ENCODE measurements at places on chromosomes 2 and 18.

DNA sequence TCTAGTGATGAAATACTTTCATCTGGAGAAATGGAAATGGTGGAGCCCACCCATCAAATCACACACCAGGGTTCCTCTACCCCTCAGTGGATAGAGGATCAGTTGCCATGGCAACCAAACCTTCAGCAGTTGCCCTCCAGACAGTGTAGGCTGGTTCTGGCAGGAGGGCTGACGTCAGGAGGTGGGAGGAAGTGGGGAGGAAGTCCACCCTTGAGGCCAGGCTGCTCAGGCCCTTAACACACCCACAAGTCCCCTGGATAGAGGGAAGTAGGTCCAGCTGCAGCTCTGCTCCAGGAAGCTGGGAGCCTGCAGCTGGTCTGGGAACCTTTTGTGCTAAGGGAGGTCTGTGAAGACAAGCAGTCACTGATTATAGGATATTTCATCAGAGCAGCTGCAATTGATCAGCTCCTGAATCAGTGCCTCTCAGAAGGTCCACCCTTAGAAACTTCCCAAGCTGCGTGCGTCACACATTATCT lies 186.6 kb downstream of the MTX2 start:
- no peak for DNase-seq

GRCh38 chr18:9177031-9177430 lies 40.5 kb downstream of the ANKRD12 start:
- DNase-seq = no peak

DNA sequence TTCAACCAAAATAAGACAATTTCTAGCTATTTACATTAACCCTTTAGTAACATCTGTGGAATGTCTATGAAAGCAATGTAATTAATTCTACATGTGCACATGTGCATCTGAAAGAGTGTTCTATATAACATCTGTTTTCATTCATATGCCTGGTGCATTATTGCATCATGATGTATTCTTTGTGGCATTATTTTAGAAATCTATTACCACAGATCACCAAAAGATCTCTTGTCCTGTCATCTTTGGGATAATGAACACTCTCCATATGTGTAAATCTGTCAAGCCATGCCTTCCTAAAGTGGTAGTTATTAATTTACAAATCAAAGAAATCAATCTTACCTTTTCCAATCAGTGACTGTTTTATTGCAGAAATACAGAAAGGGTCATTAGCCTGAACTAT lies 86.9 kb downstream of the TRIB2 start:
- DNase-seq = no peak

GRCh38 chr2:186309901-186310300 lies 176.2 kb upstream of the ZC3H15 start:
- DNase-seq = no peak

GRCh38 chr18:64264171-64264570 lies 115.3 kb upstream of the LINC00305 start:
- no peak for DNase-seq

DNA sequence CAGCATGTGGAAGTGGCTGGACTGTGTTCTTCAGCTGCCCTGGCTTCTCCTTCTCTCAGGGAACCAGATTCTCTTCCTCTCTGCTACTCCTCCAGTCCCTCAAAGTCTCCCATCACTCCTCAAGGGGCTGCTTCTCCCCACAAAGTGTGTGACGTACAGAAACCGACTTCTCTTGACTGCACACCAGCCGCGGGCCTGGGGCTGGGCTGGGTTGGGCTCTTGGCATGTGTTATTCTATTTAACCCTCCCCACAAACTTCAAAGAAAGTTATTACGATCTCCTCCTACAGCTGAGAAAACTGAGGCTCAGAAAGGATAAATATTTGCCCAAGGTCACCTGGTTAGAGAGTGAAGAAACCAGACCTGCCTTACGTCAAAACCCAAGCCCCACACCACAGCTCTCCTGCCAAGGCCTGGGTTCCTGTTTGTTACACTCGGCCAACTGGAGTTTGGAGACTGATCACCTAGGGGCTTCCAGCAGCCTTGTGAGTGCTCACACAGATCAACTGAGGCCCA lies 269.0 kb downstream of the TFCP2L1 start:
- no peak for DNase-seq

- no peak for DNase-seq
Observed at GRCh38 chr2:71004857-71005256, 10.2 kb upstream of the TEX261 start.

DNA sequence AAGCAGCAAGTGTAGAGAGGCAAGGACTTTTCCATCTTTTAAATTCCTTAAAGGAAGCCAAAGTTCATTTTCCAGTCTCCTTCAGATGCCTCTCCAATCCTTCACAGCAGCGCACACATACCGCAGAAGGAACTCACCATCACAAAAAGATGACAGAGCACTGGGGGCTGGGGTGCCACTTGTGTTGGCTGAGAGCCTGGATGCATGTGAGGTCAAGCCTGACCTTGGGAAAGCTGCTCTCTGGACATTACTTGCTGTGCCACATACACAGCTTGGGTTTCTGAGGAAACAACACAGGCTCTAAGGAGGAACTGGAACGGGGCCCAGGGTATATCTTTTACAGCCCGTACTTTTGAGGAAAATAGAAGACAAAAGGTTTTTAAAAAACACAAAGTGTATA lies 364.3 kb upstream of the MEX3C start:
- DNase-seq = no peak

DNA sequence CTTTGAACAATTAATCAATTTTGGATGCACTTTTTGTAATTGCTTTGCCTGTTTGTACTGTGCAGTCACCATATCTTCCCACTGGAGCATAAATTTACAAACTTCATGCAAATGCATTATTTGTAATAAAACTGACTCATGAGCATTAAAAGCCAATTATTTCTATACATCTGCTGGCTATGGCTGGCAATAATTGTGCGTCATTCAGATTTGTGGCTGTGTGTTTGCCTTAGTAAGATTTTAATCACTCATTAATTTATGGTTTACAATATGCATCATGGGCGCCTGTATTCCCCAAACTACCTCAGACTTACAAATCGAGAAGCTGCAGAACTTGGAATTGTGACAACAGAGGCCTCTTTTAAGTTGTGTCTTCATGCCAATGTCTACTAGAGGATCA lies 132.4 kb upstream of the TRIB2 start:
- DNase-seq = no peak

- DNase-seq = no peak
Observed at GRCh38 chr2:190999058-190999457, 14.9 kb downstream of the STAT1 start.

- no peak for DNase-seq
Observed at GRCh38 chr18:12879840-12880540, 4.0 kb downstream of the PTPN2 start.

- no peak for DNase-seq
Observed at GRCh38 chr18:10033016-10033399, 119.2 kb downstream of the VAPA start.

DNA sequence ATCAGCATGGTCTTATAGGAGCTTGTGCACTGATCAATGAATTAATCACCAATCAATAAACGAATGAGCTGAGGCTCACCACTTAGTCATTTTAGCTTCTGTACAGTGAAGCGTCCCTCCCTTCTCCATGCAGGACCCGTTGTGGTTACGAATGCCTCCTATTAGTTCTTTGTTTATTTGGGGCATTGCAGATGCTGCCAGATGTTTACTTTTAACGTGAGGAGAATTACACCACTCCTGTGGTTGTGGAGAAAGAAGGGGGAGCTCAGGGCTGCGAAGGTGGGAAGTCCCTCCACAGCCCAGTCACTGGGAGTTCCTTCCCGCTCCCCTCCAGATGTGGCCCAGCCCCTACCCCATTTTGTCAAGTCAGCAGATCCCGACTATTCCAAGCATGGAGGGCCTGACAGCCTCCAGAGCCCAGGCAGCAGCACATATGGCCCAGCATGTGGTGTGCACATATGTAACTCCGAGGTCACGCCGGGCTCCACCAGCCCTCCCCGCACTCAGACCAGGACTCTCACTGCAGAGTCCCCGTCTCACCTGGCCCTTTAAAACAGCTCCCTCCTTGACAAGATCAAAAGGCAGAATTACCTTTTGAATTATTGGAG lies 20.9 kb downstream of the PKDCC start:
- DNase-seq = no peak

DNA sequence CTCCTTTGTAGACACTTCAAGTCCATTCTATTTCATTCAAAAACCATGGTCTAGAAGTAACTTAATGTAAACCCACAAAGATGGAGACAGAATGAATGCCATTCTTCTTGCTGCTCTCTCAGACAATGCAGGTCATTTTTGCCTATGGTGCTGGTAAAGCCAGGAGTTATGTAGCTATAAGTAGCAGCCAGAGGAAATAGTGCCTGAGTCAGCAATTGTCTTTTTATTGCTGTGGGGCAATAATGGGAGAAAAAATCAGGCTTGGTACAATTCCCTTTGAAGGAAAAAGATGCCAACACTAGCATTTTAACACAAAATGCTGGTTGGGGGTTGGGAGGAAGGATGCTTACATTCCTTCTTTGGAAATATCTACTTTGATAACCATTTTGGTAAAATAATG lies 43.5 kb downstream of the SCN1A start:
- DNase-seq = no peak

GRCh38 chr2:175834477-175834876 lies 167.6 kb downstream of the LNPK start:
- DNase-seq = no peak

GRCh38 chr2:28956890-28957289 lies 24.2 kb upstream of the TOGARAM2 start:
- DNase-seq = no peak

DNA sequence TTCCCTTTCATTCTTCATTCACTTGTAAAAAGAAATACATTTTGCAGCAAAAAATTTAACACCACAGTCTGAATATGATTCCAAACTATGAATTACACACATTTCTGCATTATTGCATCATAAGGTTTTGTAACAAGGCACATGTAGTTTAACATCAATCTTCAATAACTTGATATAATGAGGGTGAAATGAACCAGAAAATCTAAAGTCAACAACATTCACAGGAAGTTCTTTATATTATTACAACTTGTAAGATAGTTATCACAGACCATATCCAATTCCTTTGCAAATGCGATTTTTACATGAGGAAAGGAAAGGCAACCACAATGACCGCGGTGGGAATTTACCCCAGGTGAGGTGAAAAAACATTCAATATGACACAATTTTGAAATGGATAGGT lies 213.3 kb downstream of the NAPG start:
- no peak for DNase-seq

GRCh38 chr2:128894896-128895295 lies 576.2 kb upstream of the HS6ST1 start:
- no peak for DNase-seq

DNA sequence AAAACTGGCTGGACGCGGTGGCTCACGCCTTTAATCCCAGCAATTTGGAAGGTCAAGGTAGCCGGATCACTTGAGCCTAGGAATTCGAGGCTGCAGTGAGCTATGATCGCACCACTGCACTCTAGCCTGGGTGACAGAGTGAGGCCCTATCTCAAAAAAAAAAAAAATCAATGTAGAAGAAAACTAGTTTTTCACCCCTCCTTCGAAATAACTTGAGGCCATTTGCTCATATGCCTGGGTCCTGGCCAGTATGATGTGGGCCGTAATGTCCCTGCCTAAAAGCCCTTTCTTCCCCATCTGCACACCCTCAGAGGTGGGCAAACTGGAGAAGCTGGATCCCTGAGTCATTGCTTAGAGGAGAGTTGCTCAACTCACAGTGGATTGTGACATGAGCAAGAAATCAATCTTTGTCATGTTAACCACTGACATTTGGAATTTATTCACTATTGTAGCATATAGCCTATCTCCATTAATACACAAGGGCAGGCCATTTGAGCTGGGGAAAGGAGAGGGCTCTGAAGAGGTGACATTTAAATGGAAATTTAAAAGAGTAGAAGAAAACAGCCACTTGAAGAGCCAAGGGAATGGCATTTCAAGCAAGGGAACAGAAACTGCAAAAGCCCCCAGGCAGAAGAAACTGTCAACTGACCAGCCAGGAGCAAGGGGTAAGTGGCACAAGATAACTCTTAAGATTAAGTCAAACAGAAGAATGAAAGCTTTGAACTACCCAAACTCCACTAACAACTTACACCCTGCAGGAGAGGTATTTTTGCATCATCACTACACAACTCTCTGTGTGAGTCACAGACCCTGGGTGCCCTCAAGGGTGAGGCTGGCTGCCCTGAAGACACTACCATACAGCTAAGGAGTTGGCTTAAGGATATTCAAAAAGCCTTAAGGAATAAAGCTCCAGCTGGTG lies 7.6 kb upstream of the METTL21A start:
- no peak for DNase-seq

DNA sequence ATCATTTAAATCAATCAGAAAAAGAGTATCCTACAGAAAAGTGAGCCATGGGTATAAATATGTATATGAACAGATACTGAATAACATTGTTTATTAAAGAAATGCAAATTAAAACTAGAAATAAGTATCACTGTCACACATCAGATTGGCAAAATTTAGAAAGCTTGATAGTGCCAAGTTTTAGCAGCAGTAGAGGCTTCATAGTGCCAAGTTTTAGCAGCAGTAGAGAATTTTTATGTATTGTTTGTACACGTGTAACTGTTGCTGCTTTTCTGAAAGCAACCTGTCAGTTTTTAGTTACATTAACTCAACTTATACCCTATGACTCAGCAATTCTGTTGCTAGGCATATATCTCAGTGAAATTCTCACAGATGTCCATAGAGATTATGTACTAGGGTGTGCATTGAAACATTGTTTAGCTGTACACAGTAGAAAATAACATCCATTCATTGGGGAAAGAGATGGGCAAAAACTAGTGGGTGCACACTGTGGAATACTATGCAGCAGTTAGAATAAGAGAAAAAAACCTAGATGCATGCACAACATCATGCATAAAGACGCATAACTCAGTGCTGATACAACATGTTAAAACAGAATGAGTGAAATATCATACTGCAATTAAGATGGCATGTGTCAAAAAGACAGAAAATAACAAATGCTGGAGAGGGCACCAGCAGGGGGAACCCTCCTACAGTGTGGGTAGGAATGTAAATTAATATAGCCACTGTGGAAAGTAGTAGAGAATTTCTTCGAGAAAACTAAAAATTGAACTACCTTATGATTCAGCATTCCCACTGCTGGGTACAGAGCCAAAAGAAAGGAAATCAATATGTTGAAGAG lies 294.5 kb upstream of the NT5C1B start:
- DNase-seq = no peak

GRCh38 chr2:162887087-162887486 lies 48.5 kb upstream of the KCNH7 start:
- DNase-seq = no peak

DNA sequence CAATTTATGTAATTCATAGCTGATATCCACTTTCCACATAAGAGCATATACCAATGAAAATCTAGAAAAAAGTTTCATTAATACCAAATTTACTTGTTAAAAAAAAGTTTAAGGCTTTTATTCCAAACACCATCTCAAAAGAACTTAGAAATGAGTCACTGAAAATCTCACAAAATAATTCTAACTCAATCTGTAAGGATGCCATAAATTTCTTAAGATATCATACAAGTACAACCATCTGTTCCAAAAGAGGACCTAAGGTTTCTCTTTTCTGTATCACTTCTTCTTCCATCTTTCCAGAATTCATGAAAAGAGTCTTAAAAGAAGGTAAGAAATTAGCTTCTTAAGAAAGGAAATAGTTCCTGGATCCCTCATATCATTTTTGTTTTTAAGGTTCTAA lies 60.4 kb downstream of the TRIP12 start:
- DNase-seq = no peak
